NCI-H1048 (cell line): ENCODE measurements at places on chromosomes 1 and 21.

DNA sequence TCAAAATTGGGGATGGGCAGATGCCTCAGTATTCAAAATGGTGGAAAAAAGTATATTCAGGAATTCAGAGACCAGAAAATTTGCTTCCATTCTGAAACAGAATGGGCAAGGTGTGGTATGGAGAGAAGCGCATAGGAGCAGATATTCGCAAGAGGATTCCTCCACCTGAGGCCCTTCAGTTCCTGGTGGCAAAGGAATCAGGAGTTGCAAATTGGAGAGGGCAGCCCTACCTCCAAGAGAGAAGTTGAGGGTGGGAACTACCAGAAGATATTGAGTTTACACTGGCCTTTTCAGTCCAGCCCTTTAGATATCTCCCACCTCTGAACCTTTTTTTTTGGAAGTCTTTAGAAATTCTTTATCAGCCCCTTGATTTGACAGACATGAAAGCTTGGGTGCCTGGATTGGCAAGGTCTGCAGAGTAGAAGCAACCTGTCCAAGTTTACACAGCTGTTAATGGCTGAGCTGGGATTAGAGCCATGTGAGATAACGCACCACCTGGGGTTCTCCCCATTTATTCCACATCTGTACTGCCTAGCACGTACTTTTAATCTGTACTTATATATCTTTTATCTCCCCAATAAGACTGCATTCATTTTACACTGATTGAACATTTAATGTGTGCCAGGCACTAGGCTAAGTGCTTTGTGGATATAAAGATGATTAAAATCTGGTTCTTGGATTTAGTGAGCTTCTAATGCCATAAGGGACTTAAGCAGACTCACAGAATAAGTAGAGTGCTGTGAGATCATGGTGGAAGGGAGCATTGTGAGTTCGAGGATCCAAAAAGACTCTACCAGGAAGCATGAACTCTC lies 99.5 kb downstream of the NGF start:
- DNase-seq: no peak

GRCh38 chr1:186519982-186520381 lies 59.1 kb upstream of the PDC start:
- no peak for DNase-seq

GRCh38 chr1:109111386-109112055 lies 2.4 kb upstream of the ELAPOR1 start:
- DNase-seq: no peak

- DNase-seq: no peak
These were observed 22.8 kb upstream of the STRIP1 start for GRCh38 chr1:110011527-110012041.

- DNase-seq: no peak
These were observed 28.0 kb downstream of the SLAMF1 start for GRCh38 chr1:160618763-160619274.

GRCh38 chr1:190808035-190808434 lies 330.4 kb upstream of the BRINP3 start:
- DNase-seq: no peak

GRCh38 chr1:204728456-204728855 lies 42.9 kb upstream of the LRRN2 start:
- no peak for DNase-seq

GRCh38 chr1:105830571-105831146 lies 1225.8 kb upstream of the PRMT6 start:
- DNase-seq: peak; percentile 6

GRCh38 chr1:58994664-58995063 lies 210.8 kb upstream of the JUN start:
- no peak for DNase-seq

DNA sequence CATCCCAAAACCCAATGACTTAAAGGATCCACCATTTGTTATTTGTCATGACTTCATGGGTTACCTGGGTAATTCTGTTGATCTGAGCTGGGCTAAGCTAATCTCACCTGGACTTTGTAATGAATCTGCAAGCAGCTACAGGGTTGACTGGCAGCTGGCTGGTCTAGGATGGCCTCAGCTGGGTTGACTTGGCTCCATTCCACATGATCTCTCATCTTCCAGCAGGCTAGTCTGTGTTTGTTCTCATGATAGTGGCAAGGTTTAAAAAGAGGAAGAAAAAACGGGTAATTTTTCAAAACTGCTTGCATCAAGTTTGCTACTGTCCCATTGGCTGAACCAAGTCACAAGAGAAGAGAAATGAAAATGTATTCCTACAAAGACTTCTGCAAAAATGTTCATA lies 24.8 kb upstream of the ZMYM4 start:
- DNase-seq: no peak

- DNase-seq: no peak
These were observed 22.6 kb upstream of the TNFRSF1B start for GRCh38 chr1:12144236-12144635.

- no peak for DNase-seq
These were observed 64.5 kb downstream of the BCAR3 start for GRCh38 chr1:93616996-93617669.

GRCh38 chr1:231421971-231422797 lies at the start of gene EGLN1:
Gene EGLN1, minus strand, starts transcription at chr1:231422287. Its CDS starts 399 bp downstream, at chr1:231421888.
- peak; percentile 81 for DNase-seq

DNA sequence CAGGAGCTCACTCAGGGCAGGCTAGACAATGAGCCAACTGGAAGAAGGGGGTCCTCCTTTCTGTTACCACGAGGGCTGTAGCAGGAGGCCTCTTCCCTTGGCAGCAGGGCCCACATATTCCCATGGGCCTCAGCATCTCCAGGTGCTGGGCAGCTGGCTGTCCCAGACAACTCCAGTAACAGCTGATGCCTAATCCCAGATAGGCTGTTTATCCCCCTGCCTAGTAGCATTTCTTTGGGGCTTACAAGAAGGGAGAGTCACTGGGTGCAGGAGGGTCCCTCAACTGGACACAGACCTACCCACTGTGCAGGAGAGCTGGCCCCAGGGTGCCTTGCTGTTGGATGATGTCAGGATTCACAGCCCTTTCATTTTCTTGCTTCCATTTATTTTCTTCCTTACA lies 278.2 kb downstream of the DSCAM start:
- DNase-seq: no peak
